Cardiac fibroblast (primary cell): ENCODE measurements at places on chromosomes 5 and 9.
A peak's percentile ranks its signal among the peaks of the same experiment; 100 is the strongest.

DNA sequence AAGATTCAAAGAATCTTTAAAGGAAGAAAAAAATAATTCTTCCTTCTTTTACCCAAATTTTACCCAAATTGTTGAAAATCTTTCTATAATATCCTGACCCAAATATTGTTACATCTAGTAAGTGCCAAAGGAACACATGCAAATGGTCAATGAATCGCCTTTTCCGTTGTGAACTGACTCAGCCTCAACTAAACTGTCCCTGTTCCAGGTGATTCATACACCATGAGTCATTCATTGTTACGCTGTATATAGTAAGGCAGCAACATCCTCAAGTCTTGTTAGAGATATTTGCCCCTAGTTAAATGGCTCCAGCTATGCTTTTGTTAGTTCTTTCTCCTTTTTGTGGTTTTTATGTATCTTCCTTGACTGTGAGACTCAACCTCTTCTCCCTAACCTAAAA, 9.7 kb downstream of the PTGER4 start:
- peak; percentile 91 for DNase-seq

- DNase-seq = peak; percentile 85
Observed at GRCh38 chr9:21750021-21750735, 52.3 kb upstream of the MTAP start.

- peak; percentile 70 for DNase-seq
Observed at GRCh38 chr5:73883646-73884045, 257.6 kb downstream of the ARHGEF28 start.

DNA sequence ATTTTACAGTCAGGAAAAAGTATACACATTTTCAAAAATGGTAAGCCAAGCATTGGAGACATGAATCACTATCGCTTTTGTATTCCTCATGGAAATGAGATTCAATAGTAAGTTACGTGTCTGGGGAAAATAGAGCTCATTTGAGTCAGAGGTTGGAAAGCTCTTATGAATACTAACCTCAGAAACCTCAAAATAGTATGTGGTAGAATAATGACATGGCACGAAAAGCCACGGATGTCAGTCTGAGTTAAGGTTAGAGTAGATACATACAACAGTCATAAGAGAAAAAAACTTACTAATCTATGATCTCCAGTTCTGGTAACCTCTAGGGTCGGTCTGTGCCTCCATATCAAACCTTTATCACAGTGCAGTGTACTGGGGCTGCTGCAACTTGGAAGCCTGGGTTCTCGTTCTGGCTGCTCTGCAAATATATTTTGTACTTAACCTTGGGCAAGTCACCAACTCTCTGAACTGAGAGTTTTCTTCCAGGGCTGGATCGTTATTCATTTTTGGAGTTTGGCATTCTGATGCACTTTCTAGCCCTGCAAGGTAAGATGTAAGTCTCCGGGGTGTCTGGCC, 31.8 kb downstream of the MAP1B start:
- peak; percentile 97 for DNase-seq

GRCh38 chr9:138123086-138123485, 245.5 kb downstream of the CACNA1B start:
- DNase-seq = no peak

- peak; percentile 37 for DNase-seq
Observed at GRCh38 chr5:61051267-61051666, 106.3 kb downstream of the NDUFAF2 start.

DNA sequence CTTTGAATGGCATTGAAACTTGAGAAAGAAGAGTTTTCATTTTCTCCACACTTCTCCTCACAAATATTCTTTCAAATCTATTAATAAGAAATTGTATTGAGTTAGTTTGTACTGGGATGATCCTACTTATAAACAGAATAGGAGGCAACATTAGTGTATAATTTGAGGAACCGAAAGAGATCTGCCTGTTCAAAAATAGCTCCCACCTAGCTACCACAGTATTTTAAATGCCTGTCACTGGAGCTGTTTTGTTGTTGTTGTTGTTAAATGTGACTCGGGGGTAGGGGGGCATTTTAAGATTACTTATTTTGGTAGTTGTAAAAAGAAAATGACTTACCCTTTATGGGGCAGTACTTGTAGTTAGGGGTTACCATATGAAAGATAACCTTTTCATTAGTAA, 20.1 kb upstream of the HAPLN1 start:
- DNase-seq = no peak

DNA sequence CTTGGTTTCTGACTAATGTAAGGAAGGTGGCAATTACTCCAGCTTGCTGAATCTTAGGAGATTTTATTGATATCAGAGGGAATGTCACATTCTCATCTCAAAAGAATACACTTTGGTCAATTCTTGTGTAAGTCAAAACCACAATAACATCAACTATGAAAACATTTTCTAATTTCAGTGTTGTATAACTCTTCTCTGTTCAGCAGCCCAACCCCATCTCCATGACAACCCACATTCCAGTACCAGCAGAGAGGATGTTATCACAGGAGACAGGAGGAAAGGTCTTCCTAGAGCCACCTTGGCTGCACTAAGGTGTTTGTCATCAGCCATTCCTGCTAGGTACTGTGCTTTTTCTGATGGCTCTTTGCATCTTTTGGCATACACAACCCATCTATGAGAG, 529.1 kb upstream of the BRINP1 start:
- DNase-seq = no peak
